ENCODE measurements at places on chromosomes 2 and 18. TPM values are rescaled to one million over a fixed set of nuclear protein-coding genes. Genes with fewer than 3 reads are reported as not detected.

DNA sequence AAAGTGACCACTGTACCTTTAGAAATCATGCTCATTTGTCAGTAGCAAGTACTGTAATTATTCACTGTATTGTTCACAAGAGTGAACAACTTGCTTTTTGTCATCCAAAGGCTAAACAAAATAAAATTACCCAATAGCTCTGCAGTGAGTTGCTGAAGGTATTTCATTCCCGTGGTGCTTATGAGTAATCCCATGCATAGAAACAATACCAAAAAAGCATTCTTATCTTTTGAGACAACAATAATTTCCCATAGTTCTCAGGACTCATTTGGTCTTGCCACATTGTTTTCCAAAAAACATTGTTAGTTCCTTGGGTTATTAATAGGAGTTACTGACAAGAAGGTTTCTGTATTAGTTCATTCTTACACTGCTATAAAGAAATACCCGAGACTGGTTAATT, 503.2 kb upstream of the FAM98A start:
- DNase-seq = no peak

DNA sequence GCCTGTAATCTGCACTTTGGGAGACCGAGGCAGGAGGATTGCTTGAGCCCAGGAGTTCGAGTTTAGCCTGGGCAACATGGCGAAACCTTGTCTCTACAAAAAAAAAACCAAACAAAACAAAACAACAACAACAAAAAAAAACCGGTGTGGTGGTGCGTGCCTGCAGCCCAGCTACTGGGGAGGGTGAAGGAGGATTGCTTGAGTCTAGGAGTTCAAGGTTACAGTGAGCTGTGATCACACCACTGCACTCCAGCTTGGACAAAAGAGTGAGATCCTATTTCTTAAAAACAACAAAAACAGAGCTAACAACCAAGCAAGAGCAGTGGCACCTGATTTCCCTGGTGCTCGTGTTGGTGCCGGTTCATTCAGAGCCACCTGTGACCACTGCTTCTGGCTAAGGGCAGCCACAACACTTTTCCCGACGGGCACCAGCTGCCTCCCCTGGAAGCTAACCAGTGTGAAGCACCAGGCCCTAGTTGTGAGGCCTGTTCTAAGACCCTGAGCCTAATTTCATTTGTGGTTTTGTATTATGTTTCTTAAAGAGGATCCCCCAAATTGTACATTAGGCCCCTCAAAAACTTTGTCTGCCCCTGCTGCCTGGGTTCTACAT, 1.3 kb downstream of the AOX1 start:
- DNase-seq = no peak

- DNase-seq = no peak
Measured at GRCh38 chr2:96763511-96764252, 3.0 kb downstream of the CNNM4 start.

Gene PSMA8
- not detected for total RNA-seq

DNA sequence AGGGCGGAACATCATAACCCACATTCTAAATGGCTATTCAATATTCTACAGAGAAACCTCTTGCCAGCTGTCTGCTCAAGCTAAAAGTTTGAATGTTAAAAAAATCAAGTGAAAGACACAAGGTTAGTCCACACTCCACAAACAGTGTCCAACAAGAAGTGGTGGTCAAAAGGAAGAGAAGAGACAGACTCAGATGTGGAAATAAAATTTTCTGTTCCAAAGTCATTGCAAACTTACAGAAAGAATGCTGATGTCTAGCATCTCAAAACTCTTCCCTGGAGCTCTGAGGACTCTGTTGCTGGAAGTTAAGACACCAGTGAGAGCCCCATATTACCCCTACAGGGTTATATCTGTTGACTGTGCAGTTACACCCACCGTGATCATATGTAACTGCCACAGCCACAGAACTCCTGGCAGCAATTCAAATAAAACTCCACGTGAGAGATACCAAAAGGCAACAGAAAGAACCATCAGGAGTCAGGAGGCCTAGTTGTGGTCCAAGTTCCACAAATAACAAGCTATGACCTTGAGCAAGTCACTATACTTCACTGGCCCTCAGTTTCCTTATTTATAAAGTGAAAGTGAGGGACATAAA, 60.9 kb downstream of the AAK1 start:
- no peak for DNase-seq

- no peak for DNase-seq
Measured at GRCh38 chr2:138329591-138329990, 172.0 kb upstream of the SPOPL start.

DNA sequence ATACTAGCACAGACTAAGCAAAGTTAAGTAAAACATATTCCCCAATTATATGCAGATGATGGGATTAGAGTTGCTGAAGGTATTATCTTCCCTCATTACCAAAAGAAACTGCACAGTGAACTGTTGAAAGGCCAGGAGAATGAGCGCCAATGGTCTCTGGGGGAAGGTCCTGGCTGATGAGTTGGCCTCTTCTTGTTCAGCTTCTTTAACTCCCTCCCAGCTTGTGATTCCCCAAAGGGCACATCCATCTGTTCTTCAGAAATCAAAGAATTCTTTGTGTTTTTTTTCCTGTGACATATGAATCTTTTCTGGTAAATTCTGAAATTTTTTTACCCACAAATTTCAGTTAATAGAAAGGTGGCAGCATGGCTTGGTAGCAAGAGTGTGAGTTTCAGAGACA, 667.6 kb downstream of the CNTNAP5 start:
- DNase-seq = no peak

DNA sequence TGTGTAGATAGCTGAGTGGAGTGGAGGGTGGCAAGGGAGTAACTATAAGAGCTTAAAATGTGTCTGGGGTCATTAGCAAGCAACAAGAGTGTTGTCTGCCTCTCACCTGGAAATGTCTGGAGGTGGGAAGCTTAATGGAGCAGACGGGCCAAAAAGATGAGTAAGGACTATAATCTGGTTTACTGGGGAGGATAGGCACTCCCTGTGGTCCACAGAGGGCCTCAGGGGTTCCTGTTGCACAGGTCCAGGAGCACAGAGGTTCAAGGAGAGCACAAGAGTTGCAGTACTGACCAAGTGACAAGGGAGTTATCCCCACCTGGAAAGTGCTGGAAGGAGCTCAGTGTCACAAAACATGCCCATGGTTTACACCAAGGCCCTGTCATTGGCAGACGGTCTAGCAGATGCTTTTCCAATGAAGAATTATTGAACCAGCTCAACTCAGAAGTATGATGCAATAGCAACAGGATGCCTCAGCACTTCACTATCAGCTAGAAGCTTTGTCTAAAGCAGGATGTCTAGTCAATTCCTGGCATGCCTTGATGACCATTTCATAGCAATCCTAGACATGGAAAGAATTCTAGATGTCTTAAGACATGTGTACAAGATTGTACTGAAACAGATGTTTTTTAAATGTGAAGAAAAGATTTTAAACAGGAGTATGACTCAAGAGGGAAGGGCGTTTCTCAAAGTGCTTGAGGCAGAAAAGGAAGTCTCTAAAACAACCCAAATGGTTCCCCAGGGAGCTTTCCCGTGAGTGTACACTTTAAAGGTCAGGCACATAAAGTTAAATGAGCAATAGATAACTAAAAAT, 62.9 kb upstream of the SERPINE2 start:
- no peak for DNase-seq

Gene DSG4
- not detected for total RNA-seq

GRCh38 chr2:231984992-231985391, 23.5 kb downstream of the DIS3L2 start:
- no peak for DNase-seq

Gene TCF4
- total RNA-seq = 86.7 TPM

DNA sequence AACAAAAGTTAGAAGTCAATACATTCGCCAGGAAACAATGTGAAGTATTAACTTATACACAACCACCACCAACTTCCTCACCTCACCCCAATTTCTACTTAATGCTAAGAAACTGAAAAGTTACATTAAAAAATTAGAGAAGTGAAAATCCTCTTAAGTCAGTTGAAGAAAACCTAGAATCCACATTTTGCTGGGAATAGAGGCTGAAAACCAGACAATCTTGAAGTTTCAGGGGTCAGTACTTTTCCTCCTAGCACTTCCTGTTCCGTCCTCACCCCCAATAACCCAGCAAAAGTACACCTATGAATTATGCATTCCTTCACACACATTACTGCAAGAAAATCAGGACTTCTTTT, 6.3 kb downstream of the YES1 start:
- no peak for DNase-seq

Gene ATP6V1C2
- total RNA-seq = 0.23 TPM

GRCh38 chr2:148244593-148245292, 223.9 kb downstream of the MBD5 start:
- DNase-seq = no peak

Gene ANKRD12
- 91.7 TPM for total RNA-seq

GRCh38 chr2:231666171-231667095, 41.9 kb upstream of the PTMA start:
- peak; percentile 96 for DNase-seq

DNA sequence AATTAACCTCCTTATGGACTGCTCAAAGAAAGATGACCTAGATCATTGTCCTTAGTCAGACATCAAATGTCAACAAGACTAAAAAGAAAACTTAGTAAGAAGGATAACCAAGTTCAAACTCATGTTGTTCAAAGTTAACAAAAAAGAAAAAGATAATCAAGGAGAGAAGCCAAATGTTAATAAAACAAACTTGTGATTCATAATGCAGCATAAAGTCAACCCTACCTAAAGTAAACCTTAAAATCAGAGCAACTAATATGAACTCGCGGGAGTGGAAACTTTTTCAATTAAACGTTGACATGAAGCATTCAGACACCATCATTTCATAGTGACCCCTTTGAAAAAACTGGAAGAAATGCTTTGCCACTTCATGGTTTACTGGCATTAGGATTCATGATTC, 52.9 kb downstream of the DNER start:
- DNase-seq = no peak

Gene GPR17
- total RNA-seq = not detected

DNA sequence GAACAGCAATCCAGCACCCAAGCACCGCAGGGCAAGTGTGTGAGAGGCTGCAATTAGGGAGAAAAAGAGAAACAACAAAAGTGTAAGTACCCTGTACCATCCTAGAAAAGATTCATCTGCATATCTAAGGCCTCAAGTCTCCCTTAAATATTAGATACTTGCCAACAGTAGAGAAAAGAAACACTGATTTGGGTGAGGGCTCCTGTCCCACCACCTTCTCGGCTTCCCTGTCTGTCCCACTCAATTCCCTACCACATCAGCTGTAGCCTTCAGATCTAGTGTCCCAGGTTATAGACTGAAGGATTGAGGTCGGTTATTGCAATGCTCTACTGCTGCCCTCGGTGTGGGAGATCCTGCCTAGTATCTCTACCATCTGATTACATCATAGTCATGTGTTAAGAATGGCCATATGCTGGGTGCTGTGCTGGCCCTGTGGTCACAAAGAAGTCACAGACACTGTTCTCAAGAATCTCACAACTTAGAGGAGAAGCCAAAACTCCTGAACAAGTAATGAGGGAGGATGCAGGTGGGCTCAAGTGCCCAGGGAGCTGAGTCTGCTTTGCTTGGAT, 2.5 kb downstream of the RAX start:
- DNase-seq = no peak

Gene PRKAG3
- total RNA-seq = not detected

Gene GNAL
- total RNA-seq = 19.4 TPM

GRCh38 chr18:37836071-37836970, 270.7 kb upstream of the CELF4 start:
- no peak for DNase-seq

- DNase-seq = no peak
Measured at GRCh38 chr2:102442967-102443828, 20.2 kb downstream of the IL18RAP start.

Gene VWC2L
- total RNA-seq = not detected

- DNase-seq = no peak
Measured at GRCh38 chr2:120134263-120134662, 88.9 kb downstream of the TMEM185B start.

DNA sequence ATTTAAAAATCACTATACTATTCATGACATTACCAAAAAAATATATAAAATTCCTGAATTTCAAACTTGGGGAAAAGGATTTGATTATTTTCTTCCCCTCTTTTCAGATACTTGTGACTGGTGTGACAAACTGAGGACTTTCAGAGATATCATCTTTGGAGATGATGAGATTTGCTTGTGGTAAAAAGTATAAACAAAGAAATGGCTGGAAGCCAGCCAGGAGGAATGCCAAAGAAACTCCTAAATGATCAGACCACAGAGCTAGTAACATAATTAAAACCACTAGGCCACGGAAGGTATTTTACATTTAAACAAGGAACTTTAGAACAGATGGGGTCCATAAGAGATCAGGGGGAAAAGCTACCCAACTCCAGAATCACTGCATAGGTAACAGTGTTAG, 58.7 kb downstream of the PIGN start:
- peak; percentile 44 for DNase-seq

DNA sequence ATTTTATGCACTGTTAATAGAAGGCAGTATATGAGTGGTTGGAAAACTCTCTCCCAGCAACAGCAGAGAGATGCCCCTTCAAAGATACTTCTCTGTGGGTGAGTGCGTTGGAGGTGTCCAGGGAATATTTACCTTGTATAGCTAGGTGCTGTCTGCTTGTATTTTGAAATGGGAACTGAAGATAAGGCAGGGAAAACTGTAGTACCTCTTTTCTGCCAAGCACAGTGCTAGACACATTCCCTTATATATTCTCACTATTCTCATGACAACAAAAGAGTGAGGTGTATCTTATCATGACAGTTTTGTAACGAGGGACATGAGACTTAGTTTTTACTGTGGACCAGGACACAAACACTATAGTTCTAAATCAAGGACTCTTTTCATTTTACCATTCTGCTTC, 2.1 kb downstream of the TTC39C start:
- DNase-seq = no peak

Gene CABLES1
- 8.1 TPM for total RNA-seq

Gene ANKRD53
- total RNA-seq = 1.8 TPM

DNA sequence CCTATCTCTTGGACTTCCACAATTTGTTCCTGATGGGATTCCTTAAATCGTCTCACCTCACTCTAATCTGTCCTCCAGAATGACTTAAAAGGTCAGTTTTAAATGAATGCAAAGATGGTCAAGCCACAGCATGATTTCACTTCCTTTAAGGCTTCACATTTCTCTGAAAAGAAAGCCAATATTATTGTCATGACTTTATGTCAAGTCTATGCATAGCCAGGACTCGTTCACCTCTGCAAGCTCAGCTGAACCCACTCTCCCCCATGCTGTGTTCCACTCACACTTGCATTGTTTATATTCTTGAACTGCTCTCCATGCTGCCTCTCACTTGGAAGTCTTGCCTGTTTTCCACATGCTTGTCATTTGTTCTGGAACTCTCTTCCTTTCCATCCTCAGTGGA, 298.4 kb upstream of the MMADHC start:
- DNase-seq = no peak

Gene COL4A4
- 12.1 TPM for total RNA-seq
